Heart left ventricle (tissue), 16 donors: ENCODE measurements at places on chromosomes 3 and 15.

- DNase-seq: no peak
- no peak overlapping the region for H3K4me3 ChIP-seq
- H3K27me3 ChIP-seq: no peaks in the 10 kb centered on the region
- no peaks in the 10 kb centered on the region for H3K4me1 ChIP-seq
- no peaks in the 10 kb centered on the region for H3K36me3 ChIP-seq
- no peak overlapping the region for H3K27ac ChIP-seq
These were observed 408.6 kb downstream of the PDCD6IP start for GRCh38 chr3:34207002-34207401.

- peaks cover 3% of the 10 kb centered on the region for H3K36me3 ChIP-seq
- H3K4me3 ChIP-seq: no peak overlapping the region
- peaks cover 7% of the 10 kb centered on the region for H3K4me1 ChIP-seq
- no peak overlapping the region for H3K27ac ChIP-seq
These were observed 52.3 kb downstream of the ADAM10 start for GRCh38 chr15:58697220-58697619.

GRCh38 chr3:124860599-124860998 is 26.6 kb downstream of the ITGB5 start:
- H3K36me3 ChIP-seq: no peaks in the 10 kb centered on the region
- H3K4me1 ChIP-seq: peaks cover 44% of the 10 kb centered on the region
- no peak overlapping the region for H3K4me3 ChIP-seq

- no peak overlapping the region for H3K27ac ChIP-seq
- H3K4me1 ChIP-seq: no peaks in the 10 kb centered on the region
- no peaks in the 10 kb centered on the region for H3K36me3 ChIP-seq
- no peak overlapping the region for H3K4me3 ChIP-seq
These were observed 102.9 kb downstream of the CACNA1D start for GRCh38 chr3:53597136-53597915.

- no peaks in the 10 kb centered on the region for H3K36me3 ChIP-seq
- DNase-seq: peak; percentile 60
- peaks cover 48% of the 10 kb centered on the region for H3K4me1 ChIP-seq
- H3K4me3 ChIP-seq: no peak overlapping the region
These were observed 8.2 kb downstream of the TMOD2 start for GRCh38 chr15:51759557-51760070.

- H3K36me3 ChIP-seq: no peaks in the 10 kb centered on the region
- no peak overlapping the region for H3K27ac ChIP-seq
- H3K27me3 ChIP-seq: no peaks in the 10 kb centered on the region
- no peak overlapping the region for H3K4me3 ChIP-seq
These were observed 460.3 kb upstream of the WNT5A start for GRCh38 chr3:55947406-55947805.

DNA sequence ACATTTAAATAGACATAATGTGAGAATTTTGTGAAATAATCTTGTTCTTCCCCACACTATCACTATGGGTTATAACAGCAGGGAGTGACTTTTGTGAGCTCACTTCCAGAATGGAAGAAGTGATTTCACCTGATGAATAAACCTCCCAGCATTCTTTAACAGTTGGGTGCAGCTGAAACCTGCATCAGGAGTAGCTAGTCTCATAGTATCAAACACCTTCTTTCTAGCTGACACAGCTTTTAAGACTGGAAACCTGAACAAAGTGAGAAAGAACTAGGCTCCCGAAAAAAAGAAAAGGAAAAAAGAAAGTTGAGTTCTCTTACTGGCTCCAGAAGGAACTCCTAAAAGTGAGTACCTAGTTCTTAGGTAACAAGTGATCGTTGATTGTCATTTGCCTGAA is 61.1 kb upstream of the UNC13C start:
- DNase-seq: no peak
- no peak overlapping the region for H3K27ac ChIP-seq
- no peaks in the 10 kb centered on the region for H3K36me3 ChIP-seq
- H3K4me3 ChIP-seq: no peak overlapping the region
